ENCODE measurements at places on chromosomes 1 and 21. TPM values are rescaled to one million over a fixed set of nuclear protein-coding genes. Genes with fewer than 3 reads are reported as not detected.

The PAPPA2 gene
- 0.02 TPM for total RNA-seq

The BLACAT1 gene
- total RNA-seq: not detected

The FCRL6 gene
- not detected for total RNA-seq

The CALML6 gene
- total RNA-seq: 0.23 TPM

The CACNA1E gene
- total RNA-seq: not detected

The VHLL gene
- not detected for total RNA-seq

The IVL gene
- total RNA-seq: not detected

The C1orf87 gene
- not detected for total RNA-seq

The SPATA21 gene
- total RNA-seq: 0.03 TPM

The CLCNKB gene
- total RNA-seq: 0.07 TPM

The SLC44A3 gene
- total RNA-seq: 1.6 TPM

The MATN1 gene
- total RNA-seq: 0.02 TPM

The PADI3 gene
- 0.84 TPM for total RNA-seq

Measured in A549 treated with AZD2906 at 1 μM for 4 hours (cell line).